Panc1 (cell line): ENCODE measurements at places on chromosomes 1 and 21. TPM values are rescaled to one million over a fixed set of nuclear protein-coding genes. Genes with fewer than 3 reads are reported as not detected.

Gene TRPM2
- total RNA-seq, result 0.26 TPM

Gene SLFNL1
- 0.10 TPM for total RNA-seq

Gene GNAT2
- total RNA-seq, result 0.44 TPM

Gene ASTN1
- total RNA-seq, result 0.05 TPM

Gene TCP10L
- total RNA-seq, result 0.57 TPM

Gene HOOK1
- 0.57 TPM for total RNA-seq

Gene NBPF10
- total RNA-seq, result 2.8 TPM

Gene TCHHL1
- not detected for total RNA-seq

Gene KRTAP7-1
- total RNA-seq, result not detected

Gene TSPAN2
- not detected for total RNA-seq

Gene CD1B
- not detected for total RNA-seq

Gene TESK2
- 3.3 TPM for total RNA-seq

Gene CCDC17
- 2.2 TPM for total RNA-seq

Gene LRRC7
- not detected for total RNA-seq

Gene HES5
- not detected for total RNA-seq

Gene C1orf53
- total RNA-seq, result 7.2 TPM

Gene CFAP74
- total RNA-seq, result not detected

Gene FAAH
- total RNA-seq, result 25.9 TPM

Gene CRYAA
- 2.1 TPM for total RNA-seq

Gene INTS7
- total RNA-seq, result 35.5 TPM

Gene AMY1C
- not detected for total RNA-seq

Gene SPSB1
- total RNA-seq, result 73.7 TPM

Gene DISC1
- total RNA-seq, result 0.36 TPM

Gene PLA2G4A
- not detected for total RNA-seq

Gene SERPINC1
- total RNA-seq, result 0.64 TPM

Gene EXTL1
- total RNA-seq, result 0.10 TPM

Gene GPR52
- 0.87 TPM for total RNA-seq

Gene TNN
- total RNA-seq, result not detected

Gene CD2
- total RNA-seq, result 0.10 TPM

Gene LCE4A
- total RNA-seq, result not detected

Gene TCHH
- 0.28 TPM for total RNA-seq

Gene FYB2
- total RNA-seq, result 0.49 TPM

Gene GJB5
- not detected for total RNA-seq

Gene LRRC8B
- total RNA-seq, result 27.3 TPM

Gene SRGAP2C
- total RNA-seq, result 50.5 TPM

Gene ACTN2
- 0.49 TPM for total RNA-seq

Gene FBXO2
- total RNA-seq, result 131 TPM

Gene ITLN2
- not detected for total RNA-seq

Gene HES3
- not detected for total RNA-seq
